ENCODE measurements at places on chromosomes 13 and 19.

DNA sequence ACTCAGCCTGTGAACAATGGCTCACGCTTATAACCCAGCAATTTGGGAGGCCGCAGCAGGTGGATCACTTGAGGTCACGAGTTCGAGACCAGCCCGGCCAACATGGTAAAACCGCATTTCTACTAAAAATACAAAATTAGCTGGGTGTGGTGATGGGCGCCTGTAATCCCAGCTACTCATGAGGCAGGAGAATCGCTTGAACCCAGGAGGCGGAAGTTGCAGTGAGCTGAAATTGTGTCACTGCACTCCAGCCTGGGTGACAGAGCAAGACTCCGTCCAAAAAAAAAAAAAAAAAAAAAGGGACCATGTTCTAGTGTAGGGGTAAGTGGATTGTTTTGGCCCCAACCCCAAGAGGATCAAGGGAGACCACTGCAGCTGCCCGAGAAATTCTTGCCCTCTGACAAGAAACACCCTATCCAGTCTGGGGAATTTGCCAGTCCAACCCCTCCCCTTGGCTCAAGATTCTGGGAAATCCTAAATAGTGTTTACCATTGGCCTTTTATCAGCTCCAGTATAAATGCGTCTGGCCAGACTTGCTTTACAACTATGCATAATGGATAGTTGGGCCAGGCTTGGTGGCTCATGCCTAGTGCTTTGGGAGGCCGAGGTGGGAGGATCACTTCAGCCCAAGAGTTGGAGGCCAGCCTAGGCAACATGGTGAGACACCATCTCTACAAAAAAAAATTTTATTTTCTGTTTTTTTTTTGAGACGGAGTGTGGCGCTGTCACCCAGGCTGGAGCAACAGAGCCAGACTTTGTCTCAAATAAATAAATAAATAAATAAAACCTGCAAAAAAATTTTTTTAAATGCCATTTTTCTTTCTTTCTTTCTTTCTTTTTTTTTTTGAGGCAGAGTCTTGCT lies 5.1 kb upstream of the DHDH start:
- DNase-seq: no peak

DNA sequence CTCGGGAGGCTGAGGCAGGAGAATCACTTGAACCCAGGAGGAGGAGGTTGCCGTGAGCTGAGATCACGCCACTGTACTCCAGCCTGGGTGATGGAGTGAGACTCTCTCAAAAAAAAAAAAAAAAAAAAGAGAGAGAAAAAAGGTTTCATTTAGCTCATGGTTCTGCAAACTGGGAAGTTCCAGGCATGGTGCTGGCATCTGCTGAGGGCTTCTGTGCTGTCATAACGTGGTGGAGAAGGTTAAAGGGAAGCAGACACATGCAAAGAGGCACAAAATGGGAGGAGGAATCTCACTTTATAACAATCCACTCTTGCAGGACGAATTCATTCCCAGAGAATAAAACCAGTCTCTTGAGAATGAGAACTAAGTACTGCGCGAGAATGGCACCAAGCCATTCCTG lies 34.9 kb upstream of the SIAH3 start:
- DNase-seq: no peak

- no peak for DNase-seq
Measured at GRCh38 chr13:113854238-113855011, 9.5 kb downstream of the GAS6 start.

GRCh38 chr13:110265682-110266430 lies 41.1 kb downstream of the COL4A1 start:
- no peak for DNase-seq

DNA sequence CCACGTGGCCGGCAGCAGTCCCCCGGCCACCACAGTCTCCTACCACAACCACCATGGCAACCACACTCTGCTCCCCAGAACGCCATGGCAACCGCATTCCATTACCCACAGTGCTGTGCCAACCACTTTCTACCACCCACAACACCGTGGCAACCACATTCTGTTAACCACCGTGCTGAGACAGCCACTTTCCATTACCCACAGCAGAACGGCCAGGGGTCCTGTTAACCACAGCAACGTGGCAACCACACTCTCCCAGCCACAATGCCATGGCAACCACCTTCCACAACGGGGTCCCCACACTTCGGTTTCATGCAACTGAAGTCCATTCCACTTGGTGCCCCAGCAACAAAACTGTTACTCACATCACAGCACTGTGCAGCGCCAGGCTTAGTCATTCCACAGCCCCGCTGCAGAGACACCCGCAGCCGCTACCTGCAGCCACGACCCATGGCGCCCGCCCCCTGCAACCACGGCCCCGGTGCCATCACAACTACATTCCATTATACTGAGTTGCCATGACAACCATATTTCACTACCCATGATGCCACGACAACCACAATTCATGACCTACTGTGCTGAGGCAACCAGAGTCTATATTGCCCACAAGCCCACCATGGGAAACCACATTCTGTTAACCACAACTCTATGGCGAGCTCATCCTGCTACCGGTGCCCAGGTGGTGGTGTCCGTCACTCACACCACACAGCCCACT lies 10.0 kb downstream of the DPF1 start:
- no peak for DNase-seq

DNA sequence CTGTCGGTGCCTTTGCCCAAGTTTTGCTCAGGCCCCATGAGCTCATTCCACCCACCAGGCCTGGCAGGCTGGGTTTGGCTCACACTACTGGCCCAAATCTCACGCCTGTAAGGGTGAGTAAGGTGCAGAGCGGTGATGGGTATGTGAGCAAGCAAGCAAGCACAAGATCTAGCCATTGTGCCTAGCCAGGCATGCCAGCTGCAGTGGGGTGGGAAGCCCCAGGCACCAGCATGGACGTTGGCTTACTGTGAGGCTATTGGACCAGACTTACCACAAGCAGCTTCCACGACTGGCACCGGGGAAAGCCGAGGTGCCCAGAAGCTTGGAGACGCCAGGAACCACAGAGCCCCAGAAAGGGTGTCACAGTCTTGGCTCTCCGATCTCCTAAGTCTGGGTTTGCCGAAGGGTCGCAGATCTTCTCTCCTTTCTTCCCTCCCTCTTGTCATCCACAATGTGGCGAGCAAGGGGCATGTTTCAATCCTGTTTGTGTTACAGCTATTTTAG lies 2659.4 kb upstream of the PCDH20 start:
- DNase-seq: no peak

DNA sequence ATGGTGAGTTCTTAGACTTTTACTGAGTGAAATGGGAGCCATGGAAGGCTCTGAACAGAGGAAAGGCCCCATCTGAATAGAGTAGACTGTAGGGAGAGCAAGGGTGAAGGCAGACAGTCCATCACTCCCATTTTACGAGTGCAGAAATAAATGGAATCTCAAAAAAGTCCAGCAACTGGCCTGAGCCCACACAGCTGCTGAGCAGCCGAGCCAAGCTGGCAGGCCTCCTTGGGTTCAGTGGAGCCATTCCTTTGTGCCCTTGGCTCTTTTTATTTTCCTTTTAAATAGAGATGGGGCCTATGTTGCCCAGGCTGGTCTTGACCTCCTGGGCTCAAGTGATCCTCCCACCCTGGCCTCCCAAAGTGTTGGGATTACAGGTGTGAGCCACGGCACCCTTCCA lies 1.0 kb upstream of the MYH14 start:
- no peak for DNase-seq

Measured in activated naive CD8-positive, alpha-beta T cell treated with anti-CD3 and anti-CD28 coated beads, Interleukin-2, amount 50 U/mL, for 16 hours (primary cell).